Stimulated activated CD4-positive, alpha-beta T cell treated with anti-CD3 and anti-CD28 coated beads, TNF-alpha, amount 100 ng/mL, for 1 hour (primary cell): ENCODE measurements at places on chromosomes 12 and 14.

DNA sequence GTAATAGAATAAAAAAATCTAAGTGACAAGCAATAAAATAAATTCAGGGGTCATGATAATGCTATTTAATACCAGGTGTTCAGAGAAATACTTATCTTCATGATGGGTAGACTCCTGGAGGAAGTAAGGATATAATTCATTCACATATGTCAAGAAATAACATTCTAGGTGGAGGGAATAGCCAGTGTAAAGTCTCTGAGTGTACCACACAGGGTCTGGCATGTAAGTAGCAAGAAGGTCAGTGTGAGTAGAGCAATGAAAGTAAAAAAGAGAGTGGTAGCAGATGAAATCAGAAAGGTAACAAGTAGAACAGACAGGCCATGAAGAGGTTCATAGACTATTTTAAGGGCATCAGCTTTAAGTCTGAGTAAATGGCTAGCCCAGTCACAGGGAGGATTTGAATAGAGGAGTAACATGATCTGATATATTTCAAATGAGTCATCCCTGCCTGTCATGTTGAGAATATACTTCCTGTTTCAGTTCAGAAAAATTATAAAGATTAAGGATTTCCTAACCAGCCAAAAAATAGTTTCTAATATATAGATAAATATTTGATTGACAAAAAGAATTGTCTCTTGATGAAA is 519.9 kb downstream of the C12orf50 start:
- DNase-seq: no peak

DNA sequence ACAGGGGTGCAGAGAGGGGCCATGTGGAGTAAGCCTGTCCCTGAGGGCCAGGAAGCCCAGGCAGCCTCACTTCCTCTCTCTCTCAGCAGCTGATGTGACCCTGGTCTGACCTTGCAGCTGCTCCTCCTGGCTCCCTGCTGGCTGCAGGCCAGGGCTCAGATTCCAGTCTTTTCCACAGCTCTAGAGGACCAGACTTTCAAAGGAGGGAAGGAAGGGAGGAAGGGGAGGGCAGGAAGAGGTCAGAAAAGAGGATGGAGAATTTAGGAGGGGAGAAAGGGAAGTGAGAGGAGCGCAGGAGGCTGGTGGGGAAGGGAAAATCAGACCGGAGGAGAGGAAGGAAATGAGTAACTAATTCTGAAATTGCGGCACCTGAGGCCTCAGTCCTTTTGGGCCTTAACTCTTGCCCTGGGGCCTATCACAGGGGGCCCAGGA is 40.9 kb upstream of the VASH1 start:
- no peak for DNase-seq

- no peak for DNase-seq
Observed at GRCh38 chr12:47838286-47838931, 18.7 kb upstream of the HDAC7 start.

DNA sequence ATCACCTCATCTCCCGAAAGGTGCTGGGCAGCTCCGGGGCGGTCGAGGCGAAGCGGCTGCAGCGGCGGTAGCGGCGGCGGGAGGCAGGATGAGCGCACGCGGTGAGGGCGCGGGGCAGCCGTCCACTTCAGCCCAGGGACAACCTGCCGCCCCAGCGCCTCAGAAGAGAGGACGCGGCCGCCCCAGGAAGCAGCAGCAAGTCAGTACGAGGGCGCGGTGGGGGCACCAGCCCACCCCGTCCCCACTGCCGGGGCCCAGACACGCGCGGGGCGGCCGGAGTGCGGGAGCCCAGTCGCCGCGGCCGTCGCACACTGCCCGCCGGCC is 862 bp downstream of the HMGA2 start:
- DNase-seq: no peak

DNA sequence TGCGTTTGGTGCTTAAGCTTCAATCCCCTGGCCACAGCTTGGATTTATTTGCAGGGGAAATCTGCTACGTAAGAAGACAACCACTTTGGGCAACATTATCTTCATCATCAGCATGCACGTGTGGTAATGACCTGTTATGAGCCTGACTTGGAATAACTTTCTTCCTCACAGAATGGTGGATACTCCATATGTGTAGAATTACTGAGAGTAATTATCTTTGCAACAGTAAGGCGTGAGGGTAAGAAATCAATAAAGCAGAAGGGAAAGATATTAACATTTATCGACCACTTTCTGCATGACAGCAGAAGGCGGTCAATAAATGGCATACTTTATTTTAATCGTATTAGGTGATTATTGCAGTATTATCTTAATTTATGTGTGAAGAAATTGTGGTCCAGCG is 152.7 kb downstream of the RGS6 start:
- DNase-seq: no peak
